PC-9 (cell line): ENCODE measurements at places on chromosomes 1 and 21. TPM values are rescaled to one million over a fixed set of nuclear protein-coding genes. Genes with fewer than 3 reads are reported as not detected.

GRCh38 chr1:83998498-83999315, at the start of gene TTLL7:
TTLL7 (minus strand) TSS chr1:83999132; CDS start chr1:83952211, 46,921 bp downstream.
- DNase-seq, result peak; percentile 69

DNA sequence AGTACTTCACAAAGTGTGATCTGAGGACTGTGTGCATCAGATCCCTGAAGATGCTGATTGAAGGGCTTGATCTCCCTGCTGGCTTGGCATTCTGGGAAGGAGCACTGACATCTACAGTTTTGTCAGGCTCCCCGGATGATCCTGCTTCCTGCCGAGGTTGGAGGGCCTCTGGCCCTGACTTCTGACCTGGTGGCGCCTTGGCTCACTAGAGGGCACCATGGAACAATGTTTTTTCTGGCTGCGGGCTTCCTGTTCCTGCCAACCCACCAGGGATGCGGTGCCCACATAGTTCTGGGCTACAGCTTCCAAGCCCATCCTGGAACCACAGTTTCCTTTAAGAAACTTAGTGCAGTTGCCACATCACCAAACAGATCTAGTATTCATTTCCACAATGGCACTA, 38.8 kb upstream of the RASAL2 start:
- peak; percentile 59 for DNase-seq

DNA sequence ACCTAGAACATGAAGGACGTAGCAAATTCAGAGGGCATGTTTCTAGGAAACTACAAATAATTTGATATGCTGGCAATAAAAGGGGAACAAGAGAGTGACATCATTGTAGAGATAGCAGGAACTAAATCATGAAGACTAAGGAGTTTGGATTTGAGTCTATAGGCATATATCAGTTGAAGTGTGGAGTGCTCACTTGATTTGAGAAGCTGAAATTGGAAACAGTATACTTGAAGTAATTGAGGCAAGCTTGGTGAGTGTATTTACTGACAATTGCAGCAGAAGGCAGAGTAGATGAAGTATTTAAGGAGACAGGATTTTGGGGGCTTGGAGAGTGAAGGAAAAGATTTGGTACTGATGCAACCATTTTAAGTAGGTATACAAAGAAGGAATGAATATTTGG, 6.4 kb upstream of the TMCO2 start:
- no peak for DNase-seq

DNA sequence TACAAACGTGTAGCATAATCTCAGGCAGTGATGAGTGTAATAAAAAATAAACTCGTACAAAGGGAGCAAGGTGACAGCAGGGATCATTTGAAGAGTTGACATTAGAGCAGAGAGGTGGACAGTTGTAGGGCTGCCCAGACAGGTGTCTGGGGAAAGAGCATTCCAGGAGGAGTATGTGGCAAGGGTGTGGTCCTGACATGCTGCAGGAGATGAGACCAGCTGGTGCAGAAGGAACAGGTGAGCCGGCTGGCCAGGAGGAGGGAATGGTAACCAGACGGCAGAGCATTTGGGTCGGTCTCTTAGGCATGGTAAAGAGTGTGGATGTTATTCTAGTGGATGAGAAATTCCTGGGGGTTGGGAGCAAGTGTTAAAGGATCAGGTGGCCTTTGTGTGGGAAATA, 306.3 kb downstream of the LMX1A start:
- no peak for DNase-seq

GRCh38 chr1:107550358-107550757, 409.5 kb downstream of the NTNG1 start:
- DNase-seq, result no peak

DNA sequence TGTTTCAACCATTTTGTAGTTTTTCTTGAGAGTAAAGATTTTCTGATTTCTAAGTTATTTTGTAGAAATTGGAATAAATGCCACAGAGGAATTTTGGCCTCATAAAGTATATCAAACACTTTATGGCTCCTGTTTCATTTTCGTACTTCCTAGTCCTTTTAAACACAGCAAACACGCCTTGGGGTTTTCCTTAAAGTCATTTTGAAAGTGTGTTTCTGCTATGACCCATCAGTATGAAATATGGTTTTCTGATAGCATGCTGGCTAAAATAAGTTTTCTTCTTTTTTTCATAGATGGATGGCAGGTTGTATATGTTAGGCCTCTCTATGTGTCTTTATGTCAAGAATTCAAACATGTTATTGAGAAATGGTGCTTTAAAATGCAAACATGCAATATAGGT, 940.1 kb upstream of the TMPRSS15 start:
- DNase-seq, result no peak

GRCh38 chr1:150529017-150529416, 13.5 kb downstream of the FALEC start:
- DNase-seq, result no peak

- DNase-seq, result no peak
Observed at GRCh38 chr21:46193829-46194373, 9.6 kb upstream of the SPATC1L start.

- no peak for DNase-seq
Observed at GRCh38 chr1:11797525-11798216, 8.1 kb downstream of the MTHFR start.

DNA sequence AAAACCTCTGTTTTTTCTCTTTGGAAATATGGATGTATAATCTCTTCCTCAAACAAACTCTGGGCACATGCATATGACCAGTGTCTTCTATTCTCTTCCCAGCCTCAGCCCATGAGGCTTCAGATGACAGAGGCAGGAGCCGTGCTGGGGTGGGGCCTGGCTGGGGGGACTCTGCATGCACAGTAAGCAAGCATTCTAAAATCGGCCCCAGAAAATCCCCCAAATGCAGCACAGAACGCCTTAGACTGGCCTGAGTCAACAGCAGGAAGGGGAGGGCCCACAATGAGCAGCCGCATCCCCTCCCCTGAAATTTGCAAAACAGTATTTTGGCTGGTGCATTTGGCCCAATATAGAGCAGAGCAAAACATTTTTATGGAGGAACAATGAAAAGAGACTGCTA, 47.8 kb downstream of the ITPKB start:
- no peak for DNase-seq

- DNase-seq, result no peak
Observed at GRCh38 chr1:162275622-162276175, 101.0 kb downstream of the SPATA46 start.

DNA sequence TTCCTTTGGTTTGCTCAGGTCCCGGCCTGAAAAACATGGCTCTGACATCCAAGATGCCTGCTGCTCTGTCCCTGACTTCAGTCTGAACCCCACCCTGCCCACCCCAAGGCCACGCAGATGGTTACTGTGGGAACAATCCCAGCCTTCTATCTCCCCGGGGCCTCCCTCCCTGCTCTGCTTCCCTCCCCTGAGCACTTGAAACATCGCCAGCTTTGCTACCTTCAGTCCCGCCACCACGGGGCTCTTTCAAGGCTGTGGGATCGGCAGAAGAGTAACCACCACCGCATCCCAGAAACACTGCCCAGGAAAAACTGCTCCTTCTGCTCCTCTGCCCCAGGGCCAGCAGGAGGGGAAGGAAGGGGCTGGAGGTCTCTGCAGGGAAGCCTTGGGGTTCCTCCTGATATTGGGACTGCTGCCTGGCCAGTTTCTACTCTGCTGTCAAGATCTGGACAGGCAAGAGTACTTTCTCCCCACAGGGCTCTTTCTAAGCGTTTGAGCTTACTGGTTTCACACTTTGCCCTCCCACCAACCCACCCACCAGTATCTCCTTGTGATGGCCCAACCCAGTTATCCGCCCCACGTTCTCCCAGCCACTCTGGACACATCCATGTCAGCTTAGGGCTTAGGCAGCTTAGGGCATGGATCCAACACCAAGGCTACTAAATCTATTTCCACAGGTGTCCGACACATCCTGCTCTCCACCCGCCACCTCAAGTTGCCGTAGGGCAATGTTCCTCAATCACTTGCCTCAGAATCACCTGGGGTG, 8.4 kb downstream of the ETNK2 start:
- no peak for DNase-seq

DNA sequence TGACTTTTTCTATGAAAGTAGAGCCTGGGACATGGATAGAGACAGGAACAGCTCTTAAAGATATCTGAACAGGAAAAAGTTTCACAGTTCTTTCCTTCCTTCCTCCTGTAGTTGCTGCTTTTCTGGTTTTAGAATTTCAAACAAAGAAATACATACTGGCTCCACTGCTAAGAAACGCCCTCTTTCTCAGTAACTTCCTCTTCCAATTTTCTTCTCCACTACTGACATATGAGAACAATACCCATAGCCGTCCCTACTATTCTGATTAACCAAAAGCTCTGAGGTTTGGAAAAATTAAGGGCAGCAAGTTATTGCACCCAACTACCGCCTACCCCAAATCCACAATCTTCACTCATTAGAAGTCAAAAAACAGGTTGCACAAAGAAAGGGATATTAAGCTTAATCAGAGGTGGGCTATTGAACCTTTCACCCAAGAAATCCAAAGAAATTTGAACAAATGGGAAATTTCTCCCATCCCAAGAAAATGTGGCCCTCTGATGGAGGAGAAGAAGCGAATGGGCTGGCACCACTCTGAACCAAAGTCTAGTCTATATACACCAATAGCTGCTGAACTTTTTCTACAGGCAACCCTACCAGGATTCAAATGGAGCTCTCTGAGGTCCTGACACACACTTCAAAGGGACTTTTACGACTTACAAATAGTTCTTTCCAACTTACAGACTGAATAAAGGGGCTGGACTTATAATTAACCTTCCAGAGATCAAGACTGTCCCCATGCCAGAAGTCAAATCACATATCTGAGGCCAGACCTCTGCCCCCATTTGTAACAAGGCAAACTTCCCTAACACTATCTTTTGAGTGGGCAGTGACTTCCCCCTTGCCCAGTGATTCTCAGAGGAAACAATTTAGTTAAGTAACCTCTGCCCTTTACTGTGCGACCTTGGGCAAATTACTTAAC, 1.7 kb downstream of the WASF2 start:
- DNase-seq, result no peak

GRCh38 chr1:202343652-202344349, 2.1 kb upstream of the UBE2T start:
- DNase-seq, result no peak

DNA sequence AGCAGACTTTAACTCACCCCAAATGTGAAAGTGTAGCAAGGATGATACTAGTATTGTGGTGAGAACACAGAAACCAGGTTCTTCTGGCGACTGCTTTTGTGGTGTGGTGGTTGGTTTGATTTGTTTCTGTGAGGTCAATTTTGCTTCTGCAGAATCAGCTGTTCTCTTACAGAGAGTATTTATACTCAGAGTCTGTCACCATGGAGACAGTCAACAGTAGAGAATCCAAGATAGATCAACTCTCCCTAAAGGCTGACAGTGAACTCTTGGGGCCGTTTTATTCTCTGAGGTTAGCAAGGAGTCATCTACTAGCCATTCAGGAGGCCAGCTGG, at the start of gene CFAP107:
CFAP107 (plus strand) TSS at position 209 of the 332 bp plus-strand sequence. CDS start 231 bp downstream, outside the sequence.
- DNase-seq, result no peak

- no peak for DNase-seq
Observed at GRCh38 chr1:91221017-91221416, 183.6 kb downstream of the HFM1 start.

GRCh38 chr21:40200946-40201345, 333.7 kb downstream of the PCP4 start:
- DNase-seq, result no peak

- DNase-seq, result no peak
Observed at GRCh38 chr21:32921632-32922230, 104.0 kb upstream of the OLIG2 start.

DNA sequence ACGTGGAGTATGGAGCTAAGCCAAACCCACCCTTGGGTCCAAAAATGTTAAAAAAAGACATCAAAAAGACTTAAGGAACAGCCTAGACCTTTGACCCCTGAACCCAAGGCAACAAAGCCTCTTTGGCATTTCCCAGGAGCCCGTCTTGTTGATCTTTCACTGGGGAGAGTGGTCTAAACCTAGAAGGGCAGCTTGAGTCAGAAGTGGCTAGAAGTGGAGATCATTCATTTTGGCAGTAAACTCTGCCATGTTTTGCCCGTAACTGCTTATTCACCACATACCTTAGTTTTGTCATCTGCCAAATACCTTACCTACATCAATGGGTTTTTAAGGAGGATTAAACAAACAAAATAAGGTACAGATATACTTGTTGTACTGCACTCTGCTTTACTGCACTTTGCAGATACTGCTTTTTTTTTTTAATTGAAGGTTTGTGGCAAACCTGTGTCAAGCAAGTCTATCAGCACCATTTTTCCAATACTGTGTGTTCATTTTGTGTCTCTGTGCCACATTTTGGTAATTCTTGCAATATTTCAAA, 1.7 kb upstream of the CTSE start:
- DNase-seq, result no peak

GRCh38 chr1:179550746-179551682, 24.7 kb downstream of the NPHS2 start:
- DNase-seq, result peak; percentile 36

DNA sequence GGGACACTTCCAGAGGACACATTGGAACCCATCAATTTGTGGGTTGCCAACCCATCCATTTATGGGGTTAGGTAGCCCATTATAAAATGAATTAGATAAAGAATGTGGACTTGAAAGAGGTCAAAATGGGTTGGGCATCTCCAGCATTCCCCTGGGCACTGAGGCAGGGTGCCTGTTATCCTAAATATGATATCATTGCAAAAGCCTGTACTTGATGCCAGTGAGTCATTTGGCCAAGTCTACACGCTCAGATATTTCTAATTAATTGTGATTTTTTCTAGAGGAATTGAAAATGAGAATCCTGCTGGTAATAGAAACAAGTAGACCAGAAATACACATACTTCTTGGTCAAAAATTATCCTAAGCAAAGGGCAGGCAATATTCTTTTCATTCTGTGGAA, 21.9 kb upstream of the NBL1 start:
- no peak for DNase-seq

DNA sequence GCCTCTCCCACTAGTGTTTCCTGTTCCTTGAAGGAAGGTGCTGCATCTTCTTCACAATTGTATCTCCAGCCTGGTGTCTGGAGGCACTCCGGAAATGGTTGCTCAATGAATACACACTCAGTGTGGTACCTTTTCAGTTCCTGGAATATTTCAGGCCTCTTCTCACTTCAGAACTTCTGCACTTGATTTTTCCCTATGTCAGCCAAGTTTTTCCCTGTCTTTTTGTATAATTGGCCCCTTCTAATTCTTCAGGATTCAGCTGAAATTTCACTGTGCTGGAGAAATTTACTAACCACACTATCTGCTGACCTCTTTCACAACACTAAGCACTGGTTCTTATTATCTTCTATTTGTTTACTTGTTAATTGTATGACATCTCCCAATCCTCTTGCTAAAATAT, 61.2 kb upstream of the MAP10 start:
- no peak for DNase-seq

GRCh38 chr1:171127099-171127498, 36.4 kb downstream of the FMO3 start:
- no peak for DNase-seq

Gene WNT4
- 0.78 and 0.83 TPM in 2 replicates for total RNA-seq

Gene HENMT1
- total RNA-seq, result 17.9 and 21.5 TPM in 2 replicates

Gene TFB2M
- total RNA-seq, result 16.2 and 17.8 TPM in 2 replicates

Gene OR10Z1
- not detected in 2 replicates for total RNA-seq

Gene F5
- total RNA-seq, result not detected in 2 replicates

Gene PRR9
- total RNA-seq, result not detected in 2 replicates

Gene OR6N1
- not detected in 2 replicates for total RNA-seq

Gene LPAR3
- not detected in 2 replicates for total RNA-seq

Gene SUSD4
- total RNA-seq, result 2.0 and 3.2 TPM in 2 replicates

Gene SYNC
- total RNA-seq, result 2.1 and 2.8 TPM in 2 replicates

Gene GFI1
- total RNA-seq, result 0.35 and 0.53 TPM in 2 replicates

Gene SH3BGR
- total RNA-seq, result 3.3 and 4.5 TPM in 2 replicates

Gene MARK1
- 0.93 and 1.9 TPM in 2 replicates for total RNA-seq

Gene MAP1LC3C
- 0.68 and 1.2 TPM in 2 replicates for total RNA-seq

Gene ARHGEF16
- total RNA-seq, result 25.1 and 29.1 TPM in 2 replicates

Gene SLC22A15
- total RNA-seq, result 1.8 and 4.5 TPM in 2 replicates

Gene CYP4A11
- not detected in 2 replicates for total RNA-seq
